ENCODE measurements at places on chromosomes 5 and 9.

DNA sequence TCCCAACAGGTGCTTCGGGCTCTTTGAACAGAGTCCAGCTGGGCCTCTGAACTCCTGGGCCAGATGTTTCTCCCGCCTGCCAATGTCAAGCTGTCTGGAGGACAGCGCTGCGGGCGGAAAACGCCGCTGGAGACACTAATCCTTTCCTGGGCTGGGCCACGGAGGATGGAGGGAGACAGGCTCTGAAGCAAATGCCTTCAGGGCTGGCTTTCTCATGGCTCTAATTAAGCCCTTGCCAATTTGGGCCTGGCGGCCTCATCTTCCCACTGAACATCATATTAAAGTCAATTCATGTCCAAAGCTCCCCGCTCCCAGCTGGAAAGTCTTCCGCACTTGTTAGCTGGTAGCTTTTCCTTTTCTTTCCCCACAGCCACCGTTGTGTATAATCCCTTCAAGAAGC is 72.7 kb downstream of the NTNG2 start:
- DNase-seq: peak; percentile 22

DNA sequence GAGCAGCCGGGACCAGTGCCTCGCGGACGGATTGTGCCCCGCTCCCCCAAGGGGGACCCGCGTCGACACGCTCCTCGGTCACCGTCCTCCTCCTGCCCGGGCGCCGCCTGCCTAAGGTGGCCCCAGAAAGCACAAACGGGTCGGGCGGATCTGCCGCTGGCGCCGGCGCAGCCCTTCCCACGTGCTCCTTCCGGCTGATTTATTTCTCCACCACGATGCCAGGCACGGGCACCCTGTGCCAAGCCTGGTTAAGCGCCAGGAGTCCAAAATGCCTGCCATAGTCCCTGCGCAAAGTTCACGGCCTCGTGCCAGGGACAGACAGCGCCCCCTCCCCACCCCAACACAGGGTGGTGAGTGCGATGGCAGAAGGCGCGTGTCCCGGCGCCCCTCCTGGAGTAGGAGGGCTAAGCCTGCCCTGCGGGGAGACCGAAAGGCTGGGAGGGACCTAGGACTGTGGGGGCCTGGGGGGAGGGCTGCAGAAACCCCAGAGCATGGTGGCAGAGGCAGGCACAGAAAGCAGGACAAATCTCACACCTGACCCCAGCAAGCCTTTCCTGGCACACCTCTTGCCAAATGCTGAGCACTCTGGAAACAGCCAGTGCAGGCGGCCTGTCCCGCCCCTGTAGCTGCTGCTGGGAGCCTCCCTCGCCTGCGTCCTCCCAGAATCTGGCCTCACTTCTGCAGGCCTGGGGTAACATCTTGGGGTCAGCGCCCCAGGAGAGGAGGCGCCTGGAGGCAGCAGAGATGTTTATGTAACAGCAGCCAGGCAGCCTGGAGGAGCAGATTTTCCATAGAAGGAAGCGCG is 1.1 kb upstream of the NOTCH1 start:
- DNase-seq: peak; percentile 66

DNA sequence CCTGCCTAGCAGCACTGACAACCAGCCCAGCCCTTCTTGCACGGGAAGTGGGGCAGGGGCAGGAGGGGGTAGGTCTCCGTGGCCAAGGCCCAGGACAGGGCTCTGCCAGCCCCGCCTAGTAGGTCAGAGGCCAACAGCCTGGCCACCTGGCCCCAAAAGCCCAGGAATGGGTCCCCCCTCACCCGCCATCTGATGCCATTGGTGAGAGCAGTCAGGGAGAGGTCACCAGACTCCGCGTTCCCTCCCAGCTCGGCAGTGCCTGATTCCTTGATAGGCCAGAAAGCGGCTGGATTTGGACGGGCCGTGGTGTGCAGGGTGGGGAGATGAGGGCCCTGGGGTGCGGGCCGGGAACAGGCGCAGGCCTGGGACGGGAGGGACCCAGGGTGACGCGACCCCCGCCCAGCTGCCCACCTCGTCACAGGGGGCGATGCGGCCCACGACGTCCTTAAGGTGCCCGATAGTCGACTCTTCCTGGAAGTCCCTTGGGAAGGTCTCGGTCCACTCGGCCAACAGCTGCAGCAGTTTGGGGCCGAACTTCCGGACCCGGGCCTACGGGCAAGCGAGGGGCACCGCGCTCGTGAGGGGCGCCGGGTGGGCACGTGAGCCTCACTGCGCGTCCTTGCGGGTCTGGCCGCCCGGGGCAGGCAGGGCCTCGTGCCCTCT is 64.5 kb upstream of the RNF130 start:
- peak; percentile 28 for DNase-seq

GRCh38 chr5:35859101-35859661 is 2.5 kb downstream of the IL7R start:
- no peak for DNase-seq

DNA sequence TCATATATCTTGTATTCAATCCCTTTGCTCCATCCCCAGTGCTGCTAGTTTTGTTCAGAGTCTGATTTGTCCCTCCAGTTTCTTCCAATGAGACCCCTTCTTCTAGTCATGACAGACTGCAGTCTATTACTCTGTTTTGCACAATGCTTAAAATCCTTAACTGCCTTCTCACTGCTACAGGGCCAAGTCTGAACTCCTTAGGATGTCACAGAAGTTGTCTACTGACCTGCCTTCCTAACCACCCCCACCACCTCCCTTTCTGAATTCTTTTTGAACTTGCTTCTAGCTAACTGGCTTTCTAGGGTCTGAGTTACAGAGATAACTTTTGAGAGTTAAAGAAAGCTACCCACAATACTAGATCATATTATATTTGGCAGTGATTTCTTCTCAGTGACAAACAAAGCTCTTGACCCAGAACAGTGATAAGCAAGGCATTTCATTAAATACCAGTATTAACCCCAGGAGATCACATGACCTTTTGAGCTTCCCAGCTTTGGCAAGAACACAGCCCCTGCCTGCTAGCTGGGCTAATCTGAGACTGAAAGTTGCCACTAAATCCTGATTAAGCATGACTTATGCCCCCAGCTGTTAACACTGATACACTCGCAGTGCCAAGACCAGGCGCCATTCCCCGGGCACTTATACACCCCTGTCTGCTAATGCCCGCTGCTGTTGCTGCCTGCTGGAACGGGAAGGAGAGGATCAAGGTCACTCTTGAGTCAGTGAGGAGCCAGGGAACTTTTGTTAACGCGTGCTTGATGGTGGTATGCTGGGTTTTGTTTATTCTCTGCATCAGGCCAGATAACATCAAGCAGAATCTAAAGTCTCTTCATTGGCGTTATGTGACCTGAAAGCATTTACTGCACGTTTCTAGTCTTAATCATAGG is 36.4 kb upstream of the ADAMTSL1 start:
- DNase-seq: no peak

- no peak for DNase-seq
Measured at GRCh38 chr5:176916337-176916736, 17.2 kb upstream of the HK3 start.

GRCh38 chr5:54616031-54616430 is 98.5 kb downstream of the SNX18 start:
- no peak for DNase-seq

DNA sequence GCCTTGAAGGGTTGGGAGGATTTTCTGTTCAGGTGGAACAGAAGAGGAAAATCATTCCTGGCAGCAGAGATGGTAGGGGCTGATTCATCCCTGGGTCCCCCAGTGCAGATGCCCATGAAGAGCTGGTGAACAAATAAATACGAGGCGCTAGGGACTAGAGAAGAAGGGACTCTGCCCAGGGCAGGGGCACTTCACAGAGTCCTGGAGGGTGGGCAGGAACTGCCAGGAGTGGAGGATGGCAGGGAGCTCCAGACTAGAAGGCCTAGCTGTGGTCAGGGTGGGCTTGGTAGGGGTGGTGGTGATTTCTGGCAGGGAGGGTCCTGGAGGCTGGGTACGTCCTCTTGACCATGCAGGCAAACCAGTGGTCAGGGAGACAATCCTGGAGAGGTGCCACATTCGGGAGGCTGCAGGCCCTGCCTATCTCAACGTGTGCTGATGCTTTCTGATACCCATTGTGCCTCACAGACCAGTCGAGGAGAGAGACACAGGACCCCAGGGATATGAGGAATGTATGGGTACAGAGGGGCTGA is 69.9 kb downstream of the CRB2 start:
- peak; percentile 22 for DNase-seq

GRCh38 chr5:60521376-60522291 is 178.3 kb downstream of the DEPDC1B start:
- no peak for DNase-seq

- no peak for DNase-seq
Measured at GRCh38 chr5:55601204-55601618, 66.4 kb upstream of the PLPP1 start.
